Large intestine (tissue), 12 donors: ENCODE measurements at places on chromosomes 5 and 9. TPM values are rescaled to one million over a fixed set of nuclear protein-coding genes. Genes with fewer than 3 reads are reported as not detected.

Gene MIGA2
- 25.3 TPM for polyA plus RNA-seq

DNA sequence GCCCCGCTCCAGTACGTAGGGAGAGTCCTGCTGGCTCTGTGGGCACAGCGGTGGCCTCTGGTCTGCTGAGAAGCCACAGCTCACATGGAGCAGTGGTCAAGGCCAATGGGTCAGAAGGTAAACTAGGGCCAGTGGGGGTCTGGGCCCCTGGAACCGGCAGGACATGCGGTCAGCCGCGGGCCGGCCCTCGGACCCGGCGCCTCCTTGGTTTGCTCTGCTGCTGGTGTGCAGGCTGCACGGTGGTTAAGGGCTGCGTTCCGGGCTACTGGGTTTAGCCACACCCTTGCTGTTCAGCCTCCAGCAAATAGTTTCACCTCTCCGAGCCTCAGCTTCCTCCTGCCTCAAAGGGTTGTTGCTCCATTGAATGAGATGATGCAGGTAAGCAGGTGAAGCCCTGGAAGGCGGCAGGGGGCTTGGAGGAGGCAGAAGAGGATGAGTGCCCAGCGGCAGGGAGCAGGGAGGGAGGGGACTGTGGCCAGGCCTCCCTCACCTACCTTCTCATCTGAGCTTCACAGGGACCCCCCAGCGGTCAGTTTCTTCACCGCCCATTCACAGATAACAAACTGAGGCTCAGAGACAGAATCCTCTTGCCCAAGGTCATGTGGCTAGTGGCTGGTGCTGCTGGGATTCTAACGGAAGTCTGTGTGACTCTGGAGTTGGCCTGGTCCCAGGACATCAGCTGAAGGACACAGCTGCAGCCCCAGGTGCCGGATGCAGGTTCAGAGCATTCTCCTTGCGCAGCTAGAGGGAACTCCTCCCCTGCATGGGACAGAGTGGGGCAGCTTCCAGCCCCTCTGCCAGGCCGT lies 3.7 kb upstream of the COL5A1 start:
- H3K36me3 ChIP-seq = no peaks in the 10 kb centered on the region
- DNase-seq = no peak
- no peak overlapping the region for H3K27ac ChIP-seq
- peaks cover 6% of the 10 kb centered on the region for H3K4me1 ChIP-seq
- H3K4me3 ChIP-seq = no peak overlapping the region

GRCh38 chr5:147939431-147940114 lies 33.2 kb upstream of the C5orf46 start:
- H3K27me3 ChIP-seq = no peaks in the 10 kb centered on the region
- DNase-seq = no peak
- no peaks in the 10 kb centered on the region for H3K4me1 ChIP-seq
- no peak overlapping the region for H3K4me3 ChIP-seq
- no peak overlapping the region for H3K27ac ChIP-seq
- H3K36me3 ChIP-seq = no peaks in the 10 kb centered on the region

Gene SQSTM1
- polyA plus RNA-seq = 165 TPM
